ENCODE measurements at places on chromosomes 2 and 18.

GRCh38 chr2:46818141-46818621 is 97.4 kb downstream of the MCFD2 start:
- no peak for DNase-seq

GRCh38 chr2:197147942-197148341 is 162.6 kb downstream of the ANKRD44 start:
- no peak for DNase-seq

DNA sequence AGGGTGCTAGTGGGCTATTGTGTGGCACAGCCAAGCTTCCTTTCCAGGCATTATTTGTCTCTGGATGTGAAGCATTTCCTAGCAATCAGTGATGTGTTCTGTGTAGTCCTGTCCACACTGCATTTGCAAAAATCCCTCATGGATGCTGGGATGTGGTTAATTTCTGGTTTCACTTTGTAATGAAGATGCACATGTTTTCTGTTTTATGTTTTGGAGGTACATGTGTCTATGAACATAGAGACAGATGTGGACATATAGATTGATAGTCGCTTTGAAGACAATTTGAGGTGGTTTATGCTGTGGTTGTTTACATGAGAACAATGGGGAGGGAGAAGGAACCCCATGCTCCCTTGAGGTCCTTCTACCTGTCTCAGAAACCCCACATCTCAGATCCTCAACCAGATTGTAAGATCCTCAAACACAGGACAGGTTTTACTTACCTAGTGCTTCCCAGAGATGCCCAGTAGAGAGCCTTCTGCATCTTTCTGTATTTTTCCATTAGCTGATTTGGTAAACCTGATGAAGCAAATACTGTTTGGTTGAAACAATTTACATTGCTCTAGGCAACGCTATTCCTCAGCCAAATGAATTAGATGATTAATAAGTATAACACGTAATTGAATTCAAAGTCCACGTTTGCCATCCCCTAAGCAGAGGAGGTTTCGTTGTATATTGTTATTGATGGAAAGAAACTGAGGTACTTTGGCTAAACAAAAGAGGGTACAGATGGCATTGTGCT is 204.4 kb downstream of the SPP2 start:
- DNase-seq, result no peak

GRCh38 chr2:177187631-177188312 is 24.8 kb upstream of the HNRNPA3 start:
- DNase-seq, result no peak

DNA sequence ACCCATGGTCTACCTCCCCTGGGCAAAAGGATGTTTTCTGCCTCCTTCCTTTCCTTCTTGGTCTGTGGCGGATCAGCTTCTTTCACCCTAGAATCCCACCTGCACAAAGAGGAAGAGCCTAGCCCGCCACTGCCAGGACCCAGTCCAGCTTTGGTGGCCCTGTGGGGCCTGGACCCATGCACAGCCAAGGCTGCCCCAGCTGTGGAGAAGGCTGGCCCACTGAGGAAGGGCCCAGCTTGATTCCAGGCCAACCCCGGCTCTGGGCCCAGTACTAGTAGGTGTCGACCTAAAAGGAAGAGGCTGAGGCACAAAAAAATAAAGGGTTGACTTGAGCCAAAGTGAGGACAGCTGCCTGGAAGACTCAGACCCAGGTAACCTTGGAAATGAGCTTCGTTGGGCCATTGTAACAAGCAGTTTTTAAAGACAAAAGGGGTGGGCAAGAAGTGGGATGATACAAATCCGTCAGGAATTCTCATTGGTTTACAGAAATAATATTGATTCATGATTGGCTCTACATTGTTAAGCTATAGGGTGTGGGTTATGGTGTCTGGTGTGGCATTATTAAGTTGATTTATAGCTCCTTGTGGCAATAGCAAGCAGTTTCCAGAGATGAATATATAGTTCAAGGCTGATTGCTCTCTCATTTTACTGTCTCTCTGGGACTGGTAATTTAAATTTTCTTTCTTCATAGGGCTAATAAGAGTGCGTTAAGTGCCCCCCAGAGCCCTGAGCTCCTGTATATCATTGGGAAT is 29.8 kb upstream of the MAL start:
- DNase-seq, result no peak

GRCh38 chr2:159042115-159042850 is 73.8 kb downstream of the TANC1 start:
- no peak for DNase-seq

- no peak for DNase-seq
These were observed 19.5 kb downstream of the G6PC2 start for GRCh38 chr2:168920504-168921157.

GRCh38 chr2:230075988-230076631 is 7.4 kb upstream of the SLC16A14 start:
- no peak for DNase-seq

GRCh38 chr2:9610781-9611548 is 19.8 kb downstream of the YWHAQ start:
- DNase-seq, result no peak

GRCh38 chr18:9814431-9814830 is 71.3 kb upstream of the TXNDC2 start:
- no peak for DNase-seq

DNA sequence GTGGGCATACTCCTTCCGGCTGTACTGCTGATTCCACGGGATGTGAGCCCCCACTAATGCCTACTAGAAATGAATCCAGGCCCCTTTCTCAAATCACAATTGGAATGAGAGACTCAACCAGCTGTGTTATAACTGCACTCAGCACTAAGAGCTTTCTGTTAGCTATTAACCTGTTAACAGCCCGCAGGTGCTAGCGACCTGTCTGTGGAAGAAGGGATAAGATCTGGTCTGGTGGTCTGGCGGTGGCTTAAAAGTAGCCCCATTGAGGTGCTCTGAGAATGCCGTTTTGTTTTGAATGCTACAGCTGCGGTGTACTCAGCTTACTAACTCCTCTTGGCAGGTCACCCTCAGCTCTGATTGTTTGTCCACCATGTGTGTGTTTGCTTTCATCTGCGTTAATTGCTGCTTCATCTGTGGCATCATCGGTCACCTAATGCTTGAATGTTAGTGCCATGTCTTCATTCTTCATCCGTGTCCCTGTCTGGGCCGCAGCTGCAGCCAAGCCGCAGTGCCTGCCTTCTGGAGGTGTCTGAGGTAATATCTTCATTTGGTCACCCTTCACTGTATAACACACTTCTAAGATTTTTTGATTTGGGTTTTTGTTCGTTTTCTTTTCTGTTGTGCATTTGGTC is 16.3 kb downstream of the RAB12 start:
- DNase-seq, result no peak

DNA sequence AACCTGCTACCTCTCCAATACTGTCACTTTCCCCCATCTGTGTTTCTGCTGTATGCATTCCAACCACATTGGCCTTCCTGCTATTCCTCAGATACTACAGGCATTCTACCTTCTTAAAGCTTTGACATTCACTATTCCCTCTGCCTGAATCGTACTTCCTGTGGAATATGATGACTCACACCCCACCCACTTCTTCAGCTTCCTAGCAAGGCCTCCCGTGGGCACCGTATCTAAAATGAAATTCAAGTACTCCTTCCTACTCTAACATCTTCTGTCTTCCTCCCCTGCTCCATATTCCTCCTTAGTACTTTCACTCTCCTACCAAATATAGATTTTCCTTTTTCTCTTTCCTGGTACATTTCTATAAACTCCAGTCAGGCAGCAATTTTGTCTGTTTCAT is 710.4 kb downstream of the RNF144A start:
- no peak for DNase-seq

DNA sequence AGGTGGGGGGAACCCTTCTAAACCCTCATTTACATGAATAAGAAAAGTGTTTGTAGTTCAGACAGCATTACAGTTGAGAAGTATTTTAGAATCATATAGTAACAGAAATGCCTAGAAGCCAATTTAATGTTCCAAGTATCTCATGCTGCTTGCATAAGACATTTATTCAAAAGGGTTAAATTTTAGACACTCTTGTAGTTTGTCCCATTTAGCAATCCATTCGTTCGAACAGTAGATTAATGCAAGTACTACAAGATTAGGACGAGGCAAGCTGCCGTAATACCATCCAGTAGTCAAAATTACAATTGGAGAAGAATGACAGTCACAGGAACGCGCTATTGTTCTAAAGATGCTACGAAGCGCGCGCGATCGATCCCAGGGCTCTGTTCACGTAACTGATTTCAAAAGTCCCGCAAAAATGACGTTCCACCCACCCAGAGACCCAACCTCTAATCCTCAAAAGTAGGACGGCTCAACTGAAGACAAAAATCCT is 1.2 kb downstream of the TMEM237 start:
- DNase-seq, result no peak

GRCh38 chr18:48155856-48156255 is 225.4 kb upstream of the SMAD2 start:
- no peak for DNase-seq

GRCh38 chr2:16281451-16282335 is 341.3 kb downstream of the MYCN start:
- DNase-seq, result no peak

GRCh38 chr18:52339891-52340371 is at the start of gene DCC:
Gene DCC, plus strand, starts transcription at chr18:52340197. Its CDS starts 591 bp downstream, at chr18:52340788.
- DNase-seq, result no peak

DNA sequence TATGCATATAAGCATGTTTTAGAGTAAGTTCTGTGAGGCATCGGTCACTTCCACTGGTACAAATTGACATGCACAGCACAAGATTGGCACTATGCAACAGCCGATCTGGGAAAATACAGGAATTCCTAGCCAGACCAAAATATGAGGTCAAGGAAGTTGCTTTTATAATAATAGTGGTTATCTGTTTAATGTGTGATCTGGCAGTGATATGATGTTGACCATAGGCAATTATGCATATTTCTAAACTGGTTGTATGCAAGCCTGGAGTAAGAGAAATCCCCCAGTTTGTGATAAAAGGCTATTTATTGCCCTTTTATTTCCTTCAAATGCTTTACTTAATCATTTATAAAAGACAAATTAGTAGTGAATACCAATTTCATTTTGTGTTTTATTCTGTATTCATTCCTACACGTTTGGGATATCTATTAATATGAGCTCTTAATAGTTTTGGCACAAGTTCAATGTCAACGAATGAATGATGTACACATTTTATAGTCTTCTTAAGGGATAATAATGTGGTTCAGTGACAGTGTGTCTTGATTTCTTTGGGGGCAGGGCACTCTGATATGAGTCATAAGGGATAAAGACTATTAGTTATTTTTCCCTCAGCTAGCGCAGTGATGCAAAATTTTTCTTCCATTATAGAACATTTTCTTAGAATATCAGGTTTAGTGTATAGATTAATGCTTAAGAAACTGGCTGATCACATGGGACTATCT is 34.7 kb upstream of the ZEB2 start:
- DNase-seq, result no peak

- DNase-seq, result no peak
These were observed 970.6 kb upstream of the ACVR2A start for GRCh38 chr2:146874260-146874658.

DNA sequence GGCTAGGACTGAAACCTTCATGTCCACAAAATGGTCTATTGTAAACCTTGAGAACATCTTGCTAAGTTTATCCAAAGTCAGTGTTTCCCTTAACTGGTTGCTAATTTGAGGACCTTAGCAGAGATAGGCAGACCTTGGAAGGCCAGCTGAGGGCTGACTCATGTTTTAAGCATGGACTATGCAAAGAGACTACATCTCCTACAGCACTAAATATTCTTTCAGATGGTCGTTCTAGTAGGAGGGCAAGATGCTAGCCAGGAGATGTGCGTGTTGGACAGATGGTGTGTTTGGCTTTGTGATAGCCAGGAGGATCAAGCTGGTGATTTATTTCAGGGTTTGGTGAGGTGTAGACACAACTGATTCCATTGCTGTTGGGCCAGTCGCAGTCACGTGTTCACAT is 75.8 kb downstream of the NRP2 start:
- no peak for DNase-seq

- DNase-seq, result no peak
These were observed 3.0 kb upstream of the OSBPL1A start for GRCh38 chr18:24400587-24400986.

DNA sequence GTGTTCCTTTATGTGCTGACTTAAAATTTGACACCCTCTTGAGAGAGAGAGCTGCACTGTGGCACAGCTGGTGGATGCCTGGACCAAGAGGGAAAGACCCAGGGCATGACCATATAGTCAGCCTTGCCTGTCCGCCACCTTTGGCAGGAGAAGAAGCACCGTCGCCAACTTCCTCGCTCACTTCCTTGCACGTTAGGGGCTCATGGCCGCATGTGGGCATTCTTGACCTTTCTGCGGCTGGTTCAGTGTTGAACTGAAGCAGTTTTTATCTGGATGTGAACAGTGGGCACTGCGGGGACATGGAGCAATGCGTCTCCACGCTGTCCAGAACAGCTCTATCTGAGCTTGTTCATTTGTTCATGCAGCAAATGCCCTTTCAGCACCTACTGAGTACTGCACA is 66.9 kb downstream of the TRAPPC12 start:
- no peak for DNase-seq

DNA sequence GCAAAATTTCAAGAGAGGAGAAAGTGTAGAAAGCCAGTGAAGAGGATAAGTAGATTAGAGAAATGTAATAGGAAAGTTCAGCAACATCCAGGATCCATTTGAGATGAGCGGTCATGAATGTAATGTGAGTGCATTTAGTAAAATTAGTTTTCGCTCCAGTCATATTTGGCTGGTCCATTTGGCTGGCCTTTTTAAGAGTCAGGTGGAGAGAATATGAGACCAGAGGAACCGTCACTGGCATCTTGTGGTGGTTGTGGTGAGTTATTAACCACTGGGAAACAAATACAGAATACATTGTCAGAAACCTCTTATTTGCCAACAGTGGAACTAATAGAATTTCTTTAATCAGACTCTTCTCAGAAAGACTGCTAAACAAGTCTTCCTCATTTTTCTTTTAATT is 1064.3 kb upstream of the CDH2 start:
- no peak for DNase-seq

DNA sequence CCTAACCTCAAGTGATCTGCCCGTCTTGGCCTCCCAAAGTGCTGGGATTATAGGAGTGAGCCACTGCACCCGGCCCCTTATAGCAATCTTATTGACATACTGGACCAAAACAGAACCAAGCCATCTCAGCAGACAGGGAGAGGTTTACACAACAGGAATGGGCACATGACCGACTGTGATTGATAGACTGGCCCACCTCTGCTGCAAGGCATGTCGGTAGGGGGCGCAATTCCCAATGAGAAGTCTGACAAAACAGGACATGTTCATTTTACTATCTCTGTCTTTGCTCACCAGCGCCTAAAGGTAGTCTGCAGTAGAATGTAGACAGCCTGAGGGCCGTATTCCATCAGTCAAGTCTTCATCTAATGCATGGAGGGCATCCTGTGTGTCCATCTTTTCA is 2.0 kb downstream of the LYPD6B start:
- peak; percentile 33 for DNase-seq
